ENCODE measurements at places on chromosomes 1 and 21.

- peak; percentile 79 for DNase-seq
Observed at GRCh38 chr1:35931446-35932157, 697 bp downstream of the AGO3 start.

GRCh38 chr1:18352636-18353265, 128.0 kb upstream of the KLHDC7A start:
- no peak for DNase-seq

- DNase-seq, result no peak
Observed at GRCh38 chr1:100708476-100709062, 11.0 kb upstream of the VCAM1 start.

DNA sequence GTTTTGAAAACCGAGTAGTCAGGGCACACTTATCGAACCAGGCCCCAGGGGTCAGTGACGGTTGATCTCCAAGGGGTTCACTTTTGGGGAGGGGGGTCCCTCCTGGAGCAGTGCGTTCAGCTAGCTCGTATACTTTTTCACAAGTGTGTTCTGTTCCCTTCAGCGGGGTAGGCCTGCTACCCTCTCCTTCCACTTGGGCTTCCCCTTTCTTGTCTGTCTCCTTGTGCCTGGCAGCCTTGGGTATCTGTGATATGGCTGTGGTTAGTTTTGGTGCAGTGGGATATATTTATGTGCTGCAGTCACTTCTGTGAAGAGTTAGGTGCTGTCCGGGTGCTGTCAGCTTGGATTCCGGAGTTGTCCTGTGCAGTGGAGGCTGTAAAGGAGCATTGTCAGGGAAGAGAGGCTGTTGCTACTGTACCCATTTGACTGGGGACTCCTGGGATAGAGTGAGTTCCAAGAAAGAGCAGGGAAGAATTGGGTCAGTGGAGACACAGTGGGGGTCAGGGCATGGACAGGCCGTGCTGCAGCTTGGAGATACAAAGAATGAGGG, 29.7 kb downstream of the ADARB1 start:
- no peak for DNase-seq

- DNase-seq, result peak; percentile 86
Observed at GRCh38 chr1:110495926-110496600, 22.9 kb downstream of the KCNA10 start.

DNA sequence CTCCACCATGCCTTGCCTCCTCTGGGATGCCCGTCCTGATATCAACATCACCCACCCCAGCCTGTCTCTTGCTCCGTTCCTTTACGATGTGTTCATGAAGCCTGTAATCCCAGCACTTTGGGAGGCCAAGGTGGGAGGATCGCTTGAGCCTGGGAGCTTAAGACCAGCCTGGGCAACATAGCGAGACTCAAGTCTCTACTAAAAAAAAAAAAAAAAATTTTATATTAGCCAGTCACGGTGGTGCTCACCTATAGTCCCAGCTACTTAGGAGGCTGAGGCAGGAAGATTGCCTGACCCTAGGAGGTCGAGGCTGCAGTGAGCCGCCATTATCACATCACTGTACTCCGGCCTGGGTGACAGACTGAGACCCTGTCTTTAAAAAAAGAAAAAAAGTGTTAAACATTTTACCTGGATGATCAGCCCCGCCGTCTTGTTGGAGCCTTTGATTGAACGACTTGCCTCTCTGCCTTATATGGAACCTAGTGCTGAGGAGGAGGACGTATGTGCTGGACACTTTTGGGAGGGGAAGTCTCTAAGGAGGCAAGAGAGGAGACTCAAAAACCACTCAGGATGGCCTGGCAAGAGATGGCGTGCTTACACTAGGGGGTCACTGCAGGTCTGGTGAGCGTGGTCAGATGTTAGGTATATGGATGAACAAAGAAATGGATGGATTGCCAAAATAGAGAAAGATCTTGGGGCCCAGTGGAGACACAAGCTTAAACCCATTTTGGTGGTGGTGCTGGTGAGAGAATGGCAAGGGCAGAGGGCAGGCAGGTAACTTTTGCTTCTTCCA, 80.5 kb upstream of the IFFO2 start:
- no peak for DNase-seq
